ENCODE measurements at places on chromosomes 3 and 15. TPM values are rescaled to one million over a fixed set of nuclear protein-coding genes. Genes with fewer than 3 reads are reported as not detected.

The USP8 gene
- 47.4 TPM for total RNA-seq

The ANKRD63 gene
- total RNA-seq, result not detected

The VPS8 gene
- 24.7 TPM for total RNA-seq

The TTC21A gene
- 2.2 TPM for total RNA-seq

The LRTM1 gene
- total RNA-seq, result not detected

The SCAMP5 gene
- 3.6 TPM for total RNA-seq

The AGBL1 gene
- not detected for total RNA-seq

The CCDC54 gene
- total RNA-seq, result not detected

The TMEM266 gene
- total RNA-seq, result not detected

The UMPS gene
- 30.9 TPM for total RNA-seq

The IMPG2 gene
- total RNA-seq, result 0.07 TPM
